Astrocyte of the hippocampus (primary cell): ENCODE measurements at places on chromosomes 7 and 10.

DNA sequence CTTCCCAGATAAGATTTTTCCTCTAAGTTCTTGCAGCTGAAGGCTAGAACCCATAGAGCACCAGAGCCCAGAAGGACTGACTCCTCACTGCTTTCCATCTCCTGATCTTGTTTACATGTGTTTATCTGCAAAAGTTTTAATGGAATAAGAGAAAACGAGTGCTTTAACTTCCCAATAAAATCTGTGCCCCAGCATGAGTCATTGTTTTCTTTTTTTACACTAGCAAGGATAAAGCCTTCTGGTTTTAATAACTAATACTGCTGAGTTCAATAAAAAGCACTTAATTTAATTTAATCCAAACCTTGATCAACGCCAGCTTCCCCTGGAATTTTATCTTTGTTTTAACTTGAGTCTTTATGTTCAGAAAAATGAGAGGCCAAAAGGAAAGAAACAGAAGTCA lies 227.6 kb downstream of the HPSE2 start:
- no peak for DNase-seq

- no peak for DNase-seq
These were observed 150.0 kb upstream of the LAMB4 start for GRCh38 chr7:108280136-108280535.

- DNase-seq, result peak; percentile 92
These were observed 8.4 kb upstream of the LYZL2 start for GRCh38 chr10:30637881-30638467.

GRCh38 chr7:13834328-13834761 lies 155.1 kb downstream of the ETV1 start:
- peak; percentile 56 for DNase-seq

- no peak for DNase-seq
These were observed 46.7 kb downstream of the COL13A1 start for GRCh38 chr10:69848454-69848853.

DNA sequence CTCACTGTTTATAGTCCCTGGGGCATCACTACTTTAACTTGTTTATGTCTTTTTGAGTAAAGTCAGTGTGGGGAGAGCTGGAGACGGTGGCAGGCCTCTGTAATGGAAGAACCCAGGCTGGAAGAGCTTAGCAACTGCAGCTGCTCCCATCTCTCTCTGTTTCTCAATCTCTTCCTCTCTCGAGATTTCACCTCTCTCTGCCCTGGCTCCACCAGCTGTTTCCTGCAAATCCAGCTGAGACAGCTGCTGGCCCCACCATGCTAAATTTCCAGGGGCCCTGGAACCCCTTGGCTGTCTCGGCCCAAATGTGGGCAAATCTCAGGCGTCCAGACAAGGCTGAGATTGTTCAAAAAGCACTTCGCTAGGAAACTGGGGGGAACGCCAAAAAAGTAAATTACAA lies 25.8 kb upstream of the SLF2 start:
- no peak for DNase-seq

DNA sequence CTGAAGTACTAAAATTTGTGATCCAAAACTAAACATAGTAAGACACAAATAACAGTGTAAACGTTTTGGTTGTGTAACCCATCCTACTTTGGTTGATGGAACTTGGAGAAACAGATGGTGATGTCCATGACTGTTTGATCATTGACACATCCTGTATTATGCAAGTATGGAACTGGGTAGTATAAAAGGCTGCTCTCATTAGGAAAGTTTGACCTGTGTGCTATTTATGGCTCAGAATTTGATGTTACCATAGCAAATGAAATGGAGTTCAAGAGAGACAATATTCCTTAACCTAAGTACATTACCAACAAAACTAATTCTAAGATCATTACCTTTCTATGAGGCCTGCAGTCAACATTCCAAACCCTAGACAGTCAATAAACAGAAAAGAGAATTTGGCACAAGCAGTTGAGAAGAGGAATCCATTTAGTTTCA lies 39.9 kb downstream of the DKK1 start:
- no peak for DNase-seq

DNA sequence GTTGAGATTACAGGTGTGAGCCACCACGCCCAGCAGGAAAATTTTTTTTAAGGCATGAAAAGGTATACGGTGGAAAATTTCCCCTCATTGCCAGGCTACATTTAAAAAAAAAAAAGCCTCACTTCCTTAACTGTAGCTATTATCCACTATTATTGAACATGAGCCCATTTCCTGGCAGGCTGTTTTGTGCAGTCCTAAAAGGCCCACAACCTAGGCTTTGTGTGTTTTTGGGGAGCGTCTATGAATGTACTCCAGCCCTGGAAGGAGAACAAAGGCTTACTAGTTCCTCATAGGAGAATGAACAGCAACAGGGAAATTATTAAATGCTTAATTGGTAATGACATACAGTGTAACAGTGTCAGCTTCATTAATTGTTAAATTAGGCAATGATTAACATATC lies 111.0 kb downstream of the ABLIM1 start:
- DNase-seq, result no peak

DNA sequence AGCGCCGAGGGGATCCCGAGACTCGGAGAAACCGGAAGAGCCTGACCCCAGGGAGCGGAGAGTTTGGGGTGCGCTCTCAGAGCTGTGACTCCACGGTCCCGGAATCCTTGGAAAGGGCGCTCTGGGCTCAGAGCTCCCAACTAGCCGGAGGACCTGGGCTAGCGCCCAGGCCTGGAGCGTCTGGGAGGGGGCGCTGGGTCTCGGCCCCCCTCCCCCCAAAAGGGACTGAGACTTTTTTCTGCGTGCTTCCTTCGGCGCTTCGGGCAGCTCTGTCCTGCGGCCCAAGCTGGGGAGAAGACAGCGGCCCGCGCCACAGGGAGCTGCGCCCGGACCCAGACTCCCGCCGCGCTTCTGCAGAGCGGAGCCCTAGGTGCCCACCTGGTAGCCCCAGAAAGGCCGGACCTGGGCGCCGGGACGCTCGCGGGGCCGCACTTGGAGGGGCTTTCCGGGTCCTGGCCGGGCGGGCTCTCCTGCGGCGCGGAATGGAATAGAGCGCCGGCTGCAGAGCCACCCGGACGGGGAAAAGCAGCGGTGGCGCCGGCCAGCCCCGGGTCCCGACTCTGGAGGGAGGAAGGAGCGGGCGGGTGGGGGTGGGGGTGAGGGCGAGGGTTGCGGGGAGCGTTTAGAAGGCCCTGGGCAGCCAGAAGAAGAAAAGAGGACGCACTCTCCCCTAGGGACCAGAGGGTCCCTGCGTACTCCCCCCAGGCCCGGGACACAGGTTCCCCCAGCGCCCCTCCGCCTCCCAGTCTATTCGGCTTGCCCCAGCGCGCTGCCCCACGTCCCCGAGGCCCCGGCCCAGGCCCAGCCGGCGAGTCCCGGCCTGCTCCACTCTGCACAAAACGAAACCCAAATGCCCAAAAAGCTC lies 4.7 kb downstream of the ZNF503 start:
- peak; percentile 57 for DNase-seq

DNA sequence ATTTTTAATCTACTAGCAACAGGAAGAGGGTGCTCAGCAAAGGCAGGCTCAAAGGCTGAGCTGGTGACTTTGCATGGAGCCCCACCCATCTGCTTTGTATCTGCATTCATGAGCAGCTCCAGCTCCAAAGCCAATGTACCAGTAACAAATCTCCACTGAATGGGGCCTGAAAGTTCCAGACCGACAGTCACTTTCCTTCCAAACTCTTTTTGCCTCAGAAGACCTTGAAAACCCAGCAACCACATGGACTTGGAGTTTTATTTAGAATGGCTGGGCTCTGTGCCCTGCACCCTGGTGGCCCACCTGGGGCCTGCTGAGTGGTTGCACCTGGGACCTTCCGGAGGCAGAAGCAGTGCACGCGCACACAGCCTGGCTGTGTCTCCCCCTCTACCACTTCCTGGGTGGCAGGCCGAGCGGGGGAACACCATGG lies 195.0 kb upstream of the PLXNA4 start:
- no peak for DNase-seq

GRCh38 chr10:997266-998022 lies 9.2 kb downstream of the GTPBP4 start:
- DNase-seq, result no peak

- peak; percentile 60 for DNase-seq
These were observed 128.0 kb downstream of the GLI3 start for GRCh38 chr7:42108803-42109528.

- no peak for DNase-seq
These were observed 27.7 kb downstream of the CCM2 start for GRCh38 chr7:45027774-45028114.

DNA sequence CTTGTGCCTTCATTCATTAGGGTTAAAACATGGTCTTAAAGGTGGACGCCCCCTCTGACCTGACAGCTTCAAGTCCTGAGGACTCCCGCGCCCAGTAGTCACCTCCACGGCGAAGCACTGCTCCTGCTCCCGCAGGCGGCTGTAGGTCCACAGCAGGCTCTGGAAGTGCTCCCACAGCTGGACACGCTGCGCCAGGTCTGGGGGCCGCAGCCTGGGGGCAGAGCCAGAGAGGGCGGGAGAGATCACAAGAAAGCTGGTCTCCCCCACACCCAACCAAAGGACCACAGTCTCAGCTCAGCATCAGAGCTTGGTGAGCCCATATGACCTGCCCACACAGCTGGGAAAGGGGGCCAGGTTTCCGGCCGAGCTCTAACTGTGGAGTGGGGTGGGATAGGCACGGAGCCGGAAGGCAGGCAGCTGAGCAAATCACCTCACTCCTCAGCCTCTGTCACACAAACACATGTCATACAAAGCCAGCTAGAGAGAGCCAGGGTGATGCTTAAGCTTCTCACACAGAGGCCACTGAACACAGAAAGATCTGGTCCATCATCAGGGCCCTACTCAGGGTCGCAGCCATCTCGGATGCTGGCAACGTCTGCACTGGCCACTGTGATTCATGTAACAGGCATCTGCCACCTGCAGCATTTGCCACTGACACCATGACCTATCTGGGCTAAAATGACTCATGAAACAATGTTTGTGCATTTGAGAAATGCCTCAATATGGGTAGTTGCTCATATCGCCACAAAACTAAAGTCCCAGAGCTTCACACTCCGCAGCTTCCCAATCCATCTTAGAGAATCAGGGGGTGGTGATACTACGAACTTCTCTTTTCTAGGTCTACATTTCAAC lies 12.6 kb downstream of the HPS1 start:
- DNase-seq, result peak; percentile 77

DNA sequence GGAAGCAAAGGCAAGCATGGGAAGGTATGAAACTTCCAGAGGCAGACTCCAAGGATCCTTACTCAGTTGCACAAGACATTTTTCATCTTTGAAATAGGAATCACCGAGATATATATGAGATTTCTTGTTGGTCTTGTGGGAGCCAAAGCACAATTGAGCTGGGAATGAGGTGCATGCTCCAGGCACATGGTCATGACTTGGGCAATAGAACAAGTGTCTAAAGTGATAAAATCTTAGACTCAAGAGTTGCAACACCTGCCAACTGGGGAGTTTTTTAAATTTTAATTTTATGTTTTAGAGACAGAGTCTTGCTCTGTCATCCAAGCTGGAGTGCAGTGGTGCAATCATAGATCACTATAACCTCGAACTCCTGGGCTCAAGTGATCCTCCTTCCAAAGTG lies 169.5 kb upstream of the ADCY1 start:
- no peak for DNase-seq

- DNase-seq, result peak; percentile 28
These were observed 34.4 kb upstream of the ARMS2 start for GRCh38 chr10:122419876-122420623.

GRCh38 chr7:115008465-115009114 lies 86.7 kb downstream of the MDFIC start:
- peak; percentile 31 for DNase-seq

GRCh38 chr7:3103614-3104398 lies 60.1 kb upstream of the CARD11 start:
- DNase-seq, result no peak

DNA sequence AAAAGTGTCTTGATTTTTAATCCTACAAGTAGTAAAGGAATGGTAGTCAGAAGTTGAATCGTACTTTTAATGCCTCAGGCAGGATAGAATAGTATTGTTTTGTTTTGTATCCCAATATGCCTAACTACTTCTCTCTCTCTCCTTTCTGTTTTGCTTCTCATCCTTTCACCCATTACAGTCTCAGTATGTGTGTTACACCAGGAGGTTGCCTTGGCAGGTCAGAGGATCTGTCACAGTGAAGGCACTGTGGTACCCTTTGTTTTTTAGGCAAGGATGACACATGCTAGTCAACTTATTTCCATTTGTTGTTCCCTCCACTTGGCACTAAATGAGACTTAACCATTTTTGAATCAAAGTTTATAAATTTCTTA lies 94.4 kb downstream of the MAPK8 start:
- no peak for DNase-seq

GRCh38 chr10:43237128-43237527 lies 29.7 kb downstream of the RASGEF1A start:
- DNase-seq, result no peak

DNA sequence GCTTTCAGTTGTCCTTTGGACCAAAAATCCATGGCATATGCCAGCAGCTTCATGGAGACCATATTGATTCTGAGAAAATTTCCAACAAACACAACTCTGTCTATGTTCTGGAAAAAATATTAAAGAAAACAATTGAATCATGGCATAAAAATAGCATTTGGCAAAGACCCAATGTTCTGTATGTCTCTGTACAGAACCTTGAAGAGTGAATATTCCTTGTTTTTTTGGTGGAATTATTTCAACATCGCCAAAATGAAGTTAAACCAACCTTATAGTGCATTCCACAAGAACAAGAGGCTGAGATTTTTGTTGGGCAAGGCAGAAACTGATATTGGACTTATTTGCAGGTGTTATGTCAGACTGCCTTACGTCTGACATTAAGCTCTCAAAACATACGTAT lies 53.3 kb upstream of the SLC16A12 start:
- DNase-seq, result no peak

- no peak for DNase-seq
These were observed 581.6 kb downstream of the ETV1 start for GRCh38 chr7:13407911-13408310.

DNA sequence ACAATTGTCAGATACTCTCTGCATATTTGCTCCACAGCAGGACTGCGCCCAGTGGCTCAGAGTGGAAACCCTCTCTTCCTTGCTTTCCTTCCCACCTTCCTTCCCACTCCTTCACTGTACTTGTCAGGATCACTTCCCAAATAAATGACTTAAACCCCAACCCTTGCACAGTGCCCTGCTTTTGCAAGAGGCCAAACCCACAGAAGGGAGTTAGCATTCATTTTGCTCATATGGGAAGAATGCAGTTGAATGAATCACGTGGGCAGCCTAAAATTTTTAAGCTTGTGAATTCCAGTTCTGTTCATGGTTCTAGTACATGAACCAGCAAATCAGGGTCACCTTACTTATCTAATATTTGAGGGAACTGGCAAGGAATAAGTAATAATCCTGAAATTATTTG lies 47.7 kb upstream of the SFMBT2 start:
- peak; percentile 46 for DNase-seq

DNA sequence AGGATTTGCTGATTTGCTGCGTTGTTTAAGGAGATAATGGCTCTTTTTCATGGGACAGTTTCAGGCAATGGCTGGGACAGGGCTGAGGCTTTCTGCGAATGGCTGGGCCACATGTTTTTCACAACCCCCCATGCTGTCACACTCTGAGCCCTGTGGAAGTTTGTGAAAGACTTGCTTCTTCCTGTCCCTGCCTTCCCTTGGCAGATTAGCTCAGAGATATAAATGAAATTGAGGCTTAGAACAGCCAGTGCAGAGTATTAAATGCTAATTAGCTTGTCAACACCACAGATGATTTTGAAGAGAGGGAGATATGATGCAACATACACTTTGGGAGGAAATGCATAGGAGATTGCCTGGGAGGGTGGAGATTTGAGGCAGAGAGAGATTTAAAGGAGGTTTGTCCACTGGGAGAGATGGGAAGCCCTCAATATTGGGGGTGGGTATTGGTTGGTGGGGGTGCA lies 232.0 kb downstream of the SH2D4B start:
- DNase-seq, result no peak
